Cerebellar nuclear complex (tissue), 1 donor: ENCODE measurements at places on chromosomes 16 and 17.

- DNase-seq, result no peak
These were observed 64.3 kb downstream of the CENPV start for GRCh38 chr17:16288860-16289571.

DNA sequence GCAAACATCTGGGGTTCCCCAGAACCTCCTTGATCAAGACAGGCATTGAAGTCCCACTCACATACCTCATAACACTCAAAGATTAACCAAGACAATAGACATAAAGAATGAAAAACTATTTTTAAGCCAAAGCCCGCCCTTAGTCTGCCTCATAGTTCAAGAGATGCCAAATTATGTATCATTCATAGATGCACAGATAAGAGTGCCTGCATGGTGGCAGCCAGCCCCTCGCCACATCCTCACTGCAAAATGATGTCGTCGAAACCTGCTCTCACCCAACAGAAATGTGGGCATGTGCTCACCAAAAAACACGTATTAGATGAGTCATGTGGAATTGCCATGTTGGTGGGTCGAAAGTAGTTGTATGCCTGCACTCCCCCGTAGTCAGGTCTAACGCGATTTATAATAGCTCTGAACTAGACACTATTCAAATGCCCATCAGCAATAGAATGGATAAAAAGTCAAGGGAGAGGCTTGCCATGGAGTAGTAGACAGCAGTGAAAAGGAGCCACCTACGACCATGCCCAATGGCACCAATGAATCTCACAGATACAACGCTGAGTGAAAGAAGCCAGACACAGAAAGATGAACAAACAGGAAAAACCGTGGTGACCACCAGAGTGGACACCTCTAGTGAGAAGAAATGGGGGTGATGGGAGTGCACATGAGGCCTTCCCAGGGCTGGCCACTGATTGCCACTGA, 64.8 kb downstream of the C16orf95 start:
- DNase-seq, result no peak

DNA sequence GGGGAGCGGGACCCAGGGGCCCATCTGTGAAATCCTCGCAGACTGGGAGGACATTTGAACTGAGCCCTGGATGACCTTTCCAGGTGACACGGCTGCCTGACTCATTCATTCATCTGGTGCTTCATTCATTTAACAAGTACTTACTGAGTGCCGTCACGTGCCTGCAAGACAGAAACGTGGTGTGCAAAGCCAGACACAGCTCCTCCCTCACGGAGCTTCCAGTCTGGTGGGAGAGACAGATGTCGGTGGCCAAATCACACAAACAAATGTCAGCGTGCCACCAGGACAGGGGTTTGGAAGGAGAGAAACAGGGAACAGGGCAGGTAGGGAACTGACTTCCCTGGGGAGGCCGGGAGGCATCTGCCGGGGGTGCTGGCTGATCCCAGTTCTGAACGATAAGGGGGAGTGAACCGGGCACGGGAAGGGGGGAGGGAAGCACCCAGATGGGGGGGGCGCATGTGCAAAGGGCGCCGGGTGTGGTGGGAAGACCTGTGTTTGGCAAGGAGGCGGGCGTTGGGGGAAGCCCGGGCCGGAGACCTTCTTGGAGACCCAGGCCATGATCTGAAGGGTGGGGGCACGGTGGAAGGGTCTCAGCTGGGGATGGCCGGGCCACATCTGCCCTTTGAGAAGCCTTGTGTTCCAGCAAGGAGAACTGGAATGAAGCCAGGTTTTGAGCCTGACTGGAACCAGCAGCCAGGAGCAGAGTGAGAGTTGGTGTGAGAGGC, 93.6 kb upstream of the CIBAR2 start:
- DNase-seq, result no peak

GRCh38 chr17:76136276-76137000, 4.6 kb downstream of the FOXJ1 start:
- no peak for DNase-seq

- no peak for DNase-seq
These were observed 39.4 kb downstream of the WSCD1 start for GRCh38 chr17:6109536-6109935.

GRCh38 chr16:46916980-46917379, 32.8 kb downstream of the GPT2 start:
- DNase-seq, result no peak

GRCh38 chr16:76081967-76082366, 195.2 kb upstream of the CNTNAP4 start:
- DNase-seq, result no peak

DNA sequence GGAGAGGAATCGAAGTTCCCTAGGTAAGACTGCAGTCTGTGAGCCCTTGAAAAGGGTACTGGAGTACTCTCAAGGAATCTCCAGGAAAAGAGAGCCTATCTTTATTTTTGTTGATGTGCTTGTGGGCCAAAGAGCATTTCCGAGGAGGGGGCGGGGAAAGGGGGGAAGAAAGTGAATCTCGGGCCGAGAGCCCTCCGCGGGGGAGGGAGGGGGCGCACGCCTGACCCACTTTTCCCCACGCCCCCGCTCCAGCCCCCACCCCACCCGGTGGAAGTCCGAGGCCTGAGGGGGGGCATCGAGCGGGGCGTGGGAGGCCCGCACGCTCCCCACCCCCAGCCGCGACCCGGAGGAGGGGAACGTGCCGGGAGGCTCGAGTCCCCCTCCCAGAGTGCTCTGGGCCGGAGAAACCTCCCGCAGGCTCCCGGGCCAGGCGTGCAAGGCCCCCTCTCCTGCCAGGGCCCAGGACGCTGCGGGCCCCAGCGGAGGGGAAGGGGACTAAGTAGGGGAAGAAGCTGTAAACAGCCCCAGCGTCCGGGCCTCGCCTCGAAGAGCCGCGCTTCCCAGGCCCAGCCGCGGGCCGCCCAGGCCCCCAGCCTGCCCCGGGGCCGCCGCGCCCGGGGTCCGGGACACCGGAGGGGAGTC, 444 bp downstream of the HELZ start:
- DNase-seq, result no peak

GRCh38 chr16:88747588-88748301, 37.3 kb downstream of the PIEZO1 start:
- DNase-seq, result no peak
